ENCODE measurements at places on chromosomes 5 and 9.
A peak's percentile ranks its signal among the peaks of the same experiment; 100 is the strongest.

GRCh38 chr9:27333241-27334052 is 36.5 kb upstream of the EQTN start:
- DNase-seq: peak; percentile 46

GRCh38 chr9:124377551-124378406 is 37.5 kb downstream of the PSMB7 start:
- DNase-seq: no peak

GRCh38 chr9:6426117-6426516 is 13.1 kb downstream of the UHRF2 start:
- DNase-seq: no peak

GRCh38 chr5:94180761-94181160 is 437.6 kb downstream of the KIAA0825 start:
- DNase-seq: no peak

DNA sequence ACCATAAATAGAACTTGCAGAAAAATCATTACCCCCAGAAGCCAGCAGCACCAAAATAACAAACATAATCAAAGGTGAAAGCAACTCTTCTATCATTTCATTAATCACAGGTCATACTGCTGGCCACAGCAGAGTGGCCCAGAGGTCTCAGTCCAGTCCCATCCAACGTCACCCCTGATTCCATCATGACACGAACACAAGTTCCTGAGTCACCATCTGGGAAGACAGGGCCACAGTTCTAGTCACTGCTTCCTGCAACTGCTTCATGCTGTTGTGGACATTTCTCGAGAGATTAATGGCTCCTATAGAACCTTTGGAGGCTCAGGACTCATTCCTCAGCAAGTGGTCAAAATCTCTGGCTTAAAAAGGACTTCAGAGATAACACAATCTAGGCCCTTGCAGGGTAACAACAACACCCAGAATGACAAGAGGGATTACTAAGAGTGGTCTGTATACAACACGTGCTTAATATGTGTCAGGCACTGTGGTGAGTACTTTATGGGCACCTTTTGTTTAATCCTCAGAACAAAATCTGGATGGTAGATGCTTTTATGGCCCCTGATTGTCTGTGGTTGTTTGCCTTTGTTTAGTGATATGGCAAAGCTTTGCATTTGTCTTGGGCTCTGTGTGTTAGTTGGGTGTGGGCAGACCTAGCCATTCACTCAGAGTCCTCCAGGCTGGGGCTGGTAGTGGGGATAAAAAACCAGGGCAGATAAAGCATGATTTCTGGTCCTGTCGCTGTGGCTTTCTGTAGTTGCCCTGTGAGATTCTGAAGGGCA is 184.3 kb downstream of the DAB2IP start:
- no peak for DNase-seq

DNA sequence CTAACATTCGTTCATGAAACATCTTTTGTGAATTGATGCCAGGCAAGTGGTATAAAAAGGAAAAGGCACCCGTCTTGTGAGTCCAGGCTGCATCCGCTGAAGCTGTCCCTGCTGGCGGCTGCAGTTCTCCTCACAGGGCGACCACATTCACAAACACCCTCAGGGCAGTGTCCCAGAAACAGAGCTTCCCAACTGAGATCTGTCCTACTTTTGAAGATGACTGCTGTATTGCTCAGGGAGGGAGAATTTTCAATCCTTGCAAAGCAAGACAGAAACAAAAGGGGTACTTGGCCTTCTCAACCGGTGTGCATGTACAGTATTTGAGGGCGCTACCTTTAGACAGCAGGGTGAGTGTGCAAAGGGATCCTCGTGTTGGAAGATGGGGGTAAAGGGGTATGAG is 316.1 kb downstream of the GADD45G start:
- no peak for DNase-seq

DNA sequence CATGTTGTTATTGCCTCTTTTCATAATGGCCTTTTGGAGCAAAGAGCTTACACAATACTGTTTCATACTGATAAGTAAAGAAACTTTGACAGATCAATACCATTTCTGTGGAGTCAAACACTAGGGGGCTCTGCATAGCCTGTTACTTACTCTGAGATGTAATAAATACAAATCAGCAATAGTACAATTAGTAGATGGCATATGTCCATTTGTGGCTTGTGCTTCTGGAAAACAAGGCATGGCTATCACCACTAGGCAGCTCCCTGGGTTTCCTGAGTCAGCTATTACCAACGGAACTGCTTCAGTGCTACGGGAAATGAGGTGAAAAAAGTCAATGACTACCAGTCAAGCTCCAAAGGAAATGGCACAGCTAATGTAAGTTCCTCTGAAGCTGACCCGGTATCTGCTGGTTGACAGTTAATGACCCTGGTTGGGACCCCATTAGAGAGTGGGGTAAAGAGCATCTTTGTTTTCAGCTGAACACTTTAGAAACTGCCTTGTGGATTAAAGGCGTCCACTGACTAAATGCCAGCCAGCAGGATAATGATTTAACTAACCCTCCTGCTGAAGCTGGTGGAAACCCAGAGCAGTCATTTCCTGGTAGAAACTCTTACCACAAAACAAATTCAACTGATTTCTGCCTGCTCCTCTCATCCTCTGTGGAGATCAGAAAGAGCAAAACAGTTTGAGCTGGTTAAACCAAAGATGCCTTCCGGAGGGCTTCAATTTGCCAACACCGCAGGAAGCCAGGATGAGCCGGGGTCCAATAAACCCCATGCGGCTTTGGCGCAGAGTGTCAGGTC is 69.0 kb upstream of the FAM169A start:
- peak; percentile 13 for DNase-seq

- DNase-seq: no peak
Measured at GRCh38 chr9:90458485-90458884, 184.1 kb downstream of the DIRAS2 start.

GRCh38 chr9:89869793-89870580 is 265.2 kb downstream of the GADD45G start:
- DNase-seq: no peak

- no peak for DNase-seq
Measured at GRCh38 chr9:86246752-86247161, 12.7 kb downstream of the C9orf153 start.
